Activated naive CD4-positive, alpha-beta T cell (primary cell): ENCODE measurements at places on chromosomes 6 and 20.

GRCh38 chr6:53724501-53724900 is 58.9 kb upstream of the KLHL31 start:
- no peak for DNase-seq

- no peak for DNase-seq
Measured at GRCh38 chr6:53189554-53189953, 40.9 kb upstream of the GCM1 start.

- DNase-seq, result no peak
Measured at GRCh38 chr20:13199279-13199678, 21.8 kb upstream of the ISM1 start.

DNA sequence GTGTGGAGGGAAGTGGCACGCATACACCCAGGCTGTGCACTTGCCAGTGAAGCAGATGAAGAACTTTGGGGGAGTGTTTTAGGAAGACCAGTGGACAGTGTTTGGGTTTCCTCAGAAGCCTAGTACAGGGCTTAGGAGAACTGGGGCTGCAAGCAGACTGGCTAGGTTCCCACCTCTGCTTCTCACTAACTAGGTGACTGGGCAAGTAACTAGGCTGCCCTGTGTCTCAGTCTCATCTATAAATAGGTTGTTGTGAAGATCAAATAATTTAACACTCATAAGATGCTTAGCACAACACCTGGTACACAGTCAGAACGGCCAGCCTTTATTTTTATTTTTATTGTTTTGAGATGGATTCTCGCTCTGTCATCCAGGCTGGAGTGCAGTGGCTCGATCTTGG is 312.1 kb downstream of the CDH26 start:
- no peak for DNase-seq

GRCh38 chr6:108116546-108117426 is 42.2 kb upstream of the OSTM1 start:
- DNase-seq, result no peak

DNA sequence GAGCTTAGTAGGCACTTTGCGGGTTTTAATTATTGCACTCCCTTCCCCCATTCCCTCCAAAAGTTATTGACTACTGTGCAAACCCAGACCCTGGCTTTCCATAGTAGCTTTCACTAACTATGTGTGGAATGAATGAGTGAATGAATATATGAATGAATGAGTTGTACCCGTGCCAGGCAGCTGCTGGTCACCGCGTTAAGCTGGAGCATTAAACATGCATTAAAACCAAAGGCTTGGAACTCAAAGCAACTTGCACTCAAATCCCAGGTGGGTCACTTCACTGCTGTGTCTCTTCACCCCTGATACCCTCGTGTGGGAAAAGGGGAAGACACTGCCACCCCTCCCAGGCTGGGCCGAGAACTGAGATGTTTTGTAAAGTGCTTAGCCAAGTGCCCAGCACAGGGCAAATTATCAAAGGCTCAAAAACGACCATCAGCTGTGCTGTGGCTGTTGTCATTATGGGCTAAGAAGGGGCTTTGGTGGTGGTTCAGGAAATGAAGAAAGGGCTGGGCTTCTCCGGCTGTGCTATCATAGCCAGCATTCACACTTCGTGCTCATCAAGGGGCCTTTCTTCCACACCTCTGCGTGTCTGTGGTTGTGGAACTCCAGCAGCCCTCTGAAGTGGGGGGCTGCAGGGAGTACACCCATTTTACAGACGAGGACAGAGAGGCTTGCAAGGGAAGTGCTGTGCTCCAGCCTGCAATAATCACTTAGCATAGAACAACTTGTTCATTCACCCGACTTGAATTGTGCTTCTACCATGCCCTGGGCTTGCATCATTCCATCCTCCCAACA is 60.2 kb upstream of the STX16 start:
- no peak for DNase-seq

DNA sequence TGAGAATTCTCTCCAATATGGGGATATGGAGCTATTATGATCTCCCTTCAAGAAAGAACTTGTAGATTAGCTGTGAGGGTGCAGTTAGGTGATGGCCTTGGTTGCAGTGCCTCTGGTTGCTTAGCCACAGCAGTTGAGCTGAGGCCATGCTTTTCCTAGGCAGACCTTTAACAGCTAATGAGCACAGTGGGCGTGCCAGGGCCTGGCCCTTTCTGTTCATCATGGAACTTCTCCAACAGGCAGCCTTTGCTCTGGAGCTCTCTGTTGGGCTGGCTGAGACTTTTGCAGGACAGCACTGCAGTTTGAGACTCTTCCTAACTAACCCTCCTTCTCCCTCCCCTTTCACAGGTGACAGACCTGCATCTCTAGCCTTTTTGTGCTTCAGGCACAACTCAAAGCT is 39.7 kb upstream of the TMEM170B start:
- DNase-seq, result no peak

GRCh38 chr6:16481697-16482399 is 243.5 kb downstream of the GMPR start:
- DNase-seq, result no peak

GRCh38 chr20:47454298-47455132 is 47.2 kb upstream of the NCOA3 start:
- no peak for DNase-seq

DNA sequence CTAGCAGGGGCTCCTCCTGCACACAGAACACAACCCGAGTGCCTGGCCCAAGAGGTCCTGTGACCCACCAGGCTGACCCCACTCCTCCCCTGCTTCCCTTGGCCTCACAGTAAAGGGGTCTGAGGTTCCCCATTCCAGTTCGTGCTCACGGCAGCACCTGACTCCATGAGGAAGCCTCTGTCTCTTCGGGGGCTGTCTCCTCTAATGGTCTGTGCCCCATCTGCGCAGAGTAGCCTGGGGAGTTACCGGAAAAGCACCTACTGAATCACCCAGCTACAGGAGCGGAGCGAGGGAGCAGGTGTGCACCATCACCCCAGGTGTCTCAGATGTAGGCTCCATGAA is 93.2 kb downstream of the ASXL1 start:
- DNase-seq, result no peak

DNA sequence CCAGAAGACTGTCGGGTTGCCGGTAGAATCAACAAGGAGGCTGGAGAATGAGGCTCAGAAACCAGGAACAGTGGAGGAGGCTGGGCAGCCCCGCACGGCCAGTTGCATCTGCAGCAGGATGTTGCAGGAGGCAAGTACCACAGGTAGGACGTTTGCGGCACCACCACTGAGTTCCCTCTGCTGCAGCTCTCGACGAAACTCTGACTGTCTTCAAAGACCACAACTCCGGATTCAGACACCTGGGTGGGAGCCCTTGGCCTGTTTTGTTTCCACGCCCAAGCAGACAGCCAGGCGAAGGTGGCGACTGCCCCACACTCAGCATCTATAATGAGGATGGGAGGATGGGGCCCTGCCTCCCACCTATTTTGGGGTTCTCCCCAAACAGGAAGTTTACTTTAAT is 218.2 kb downstream of the ZDHHC14 start:
- DNase-seq, result no peak

GRCh38 chr20:39112178-39112743 is 150.1 kb downstream of the DHX35 start:
- no peak for DNase-seq

DNA sequence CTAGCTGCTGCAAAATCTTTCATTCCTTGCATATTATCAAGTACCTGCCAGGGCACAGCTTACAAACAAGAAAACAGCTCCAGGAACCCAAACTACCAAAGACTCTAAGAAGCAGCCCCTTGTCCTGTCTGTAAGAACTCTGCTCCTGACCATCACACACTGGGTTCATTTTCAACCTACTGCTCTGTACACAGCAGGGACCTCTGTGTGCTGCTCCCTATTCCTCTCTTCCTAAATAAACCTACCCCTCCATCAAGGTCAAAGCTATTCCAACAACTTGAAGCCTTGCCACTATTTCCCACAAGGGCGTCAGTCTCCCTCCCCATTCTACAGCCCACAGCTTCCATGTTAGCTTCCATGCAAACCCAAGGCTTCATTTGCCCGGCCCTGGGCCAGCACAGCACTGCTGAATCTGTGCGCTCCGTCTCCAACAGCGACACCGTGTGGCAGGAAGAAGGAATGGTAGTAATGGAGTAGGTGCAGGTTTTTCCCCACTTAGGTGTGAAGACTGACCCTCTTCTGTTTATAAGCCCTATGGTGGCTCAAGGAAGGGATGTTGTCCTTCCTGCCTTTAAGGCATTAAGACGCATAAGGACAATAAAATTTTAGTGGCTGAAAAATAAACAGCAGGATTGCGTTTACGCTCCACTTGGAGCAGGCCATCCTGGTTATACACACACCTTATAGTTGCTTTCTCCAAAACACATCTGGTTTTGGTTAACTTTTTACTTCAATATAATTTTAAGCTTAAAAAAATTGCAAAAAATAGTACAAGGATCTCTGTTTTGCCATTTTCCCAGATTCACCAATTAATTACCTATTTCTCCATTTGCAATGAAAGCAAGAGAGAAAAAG is 115.2 kb upstream of the NXT1 start:
- DNase-seq, result no peak

DNA sequence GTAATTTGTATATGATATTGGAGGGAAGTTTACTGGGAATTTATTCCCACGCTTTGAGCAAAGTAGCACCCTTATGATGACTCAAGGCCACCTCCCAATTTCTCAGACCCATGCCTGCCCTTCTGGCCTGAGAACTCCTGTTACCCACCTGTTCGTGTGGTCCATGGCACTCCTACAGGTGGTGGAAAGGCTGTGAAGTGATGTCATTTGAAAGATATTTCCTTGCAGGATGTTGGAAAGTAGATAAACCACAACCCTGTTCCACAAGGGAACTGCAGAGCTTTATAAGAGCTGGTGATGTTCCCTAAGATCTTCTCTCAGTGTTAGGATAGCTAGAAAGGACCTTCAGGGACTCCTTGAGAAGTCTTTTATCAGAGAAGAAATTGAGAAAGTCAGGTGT is 70.5 kb downstream of the ADGRG6 start:
- no peak for DNase-seq

DNA sequence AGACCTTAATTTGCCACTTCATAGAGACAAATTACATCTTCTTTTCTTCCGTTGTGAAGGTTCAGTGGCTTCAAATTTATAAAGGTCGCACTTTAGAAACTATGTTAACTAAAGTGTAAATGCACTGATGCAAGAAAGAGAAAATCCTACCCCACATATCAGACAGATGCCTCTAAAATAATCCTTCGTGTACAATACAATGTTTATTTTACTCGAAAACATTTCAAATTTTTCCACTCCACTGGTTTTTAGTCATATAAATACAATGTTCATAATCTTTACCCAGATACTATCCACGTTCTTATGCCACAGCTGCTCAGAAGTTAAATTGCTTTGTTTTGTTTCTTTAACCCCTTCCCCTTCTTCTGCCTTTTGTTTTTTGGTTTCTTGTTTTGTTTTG is 140.3 kb upstream of the LAMP5 start:
- DNase-seq, result no peak

GRCh38 chr6:24079076-24079475 is 46.9 kb upstream of the NRSN1 start:
- no peak for DNase-seq

DNA sequence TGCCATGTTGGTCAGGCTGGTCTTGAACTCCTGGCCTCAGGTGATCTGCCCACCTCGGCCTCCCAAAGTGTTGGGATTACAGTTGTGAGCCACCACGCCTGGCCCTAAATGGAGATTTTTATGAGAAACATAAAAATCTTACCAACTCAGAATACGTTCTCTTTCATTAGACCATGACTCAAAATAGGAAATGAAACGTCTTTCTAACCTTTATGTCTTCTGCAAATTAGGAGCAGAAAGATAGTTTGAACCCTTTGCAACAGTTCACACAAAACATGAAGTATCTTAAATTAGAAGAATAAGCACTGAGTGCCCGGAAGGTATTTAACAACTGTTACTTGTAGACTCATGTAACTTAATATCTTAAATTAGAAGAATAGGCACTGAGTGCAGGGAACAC is 48.3 kb downstream of the AHI1 start:
- no peak for DNase-seq

- peak; percentile 43 for DNase-seq
Measured at GRCh38 chr20:62143957-62144825, 622 bp downstream of the SS18L1 start.

- DNase-seq, result no peak
Measured at GRCh38 chr6:2784930-2785329, 19.7 kb downstream of the WRNIP1 start.

DNA sequence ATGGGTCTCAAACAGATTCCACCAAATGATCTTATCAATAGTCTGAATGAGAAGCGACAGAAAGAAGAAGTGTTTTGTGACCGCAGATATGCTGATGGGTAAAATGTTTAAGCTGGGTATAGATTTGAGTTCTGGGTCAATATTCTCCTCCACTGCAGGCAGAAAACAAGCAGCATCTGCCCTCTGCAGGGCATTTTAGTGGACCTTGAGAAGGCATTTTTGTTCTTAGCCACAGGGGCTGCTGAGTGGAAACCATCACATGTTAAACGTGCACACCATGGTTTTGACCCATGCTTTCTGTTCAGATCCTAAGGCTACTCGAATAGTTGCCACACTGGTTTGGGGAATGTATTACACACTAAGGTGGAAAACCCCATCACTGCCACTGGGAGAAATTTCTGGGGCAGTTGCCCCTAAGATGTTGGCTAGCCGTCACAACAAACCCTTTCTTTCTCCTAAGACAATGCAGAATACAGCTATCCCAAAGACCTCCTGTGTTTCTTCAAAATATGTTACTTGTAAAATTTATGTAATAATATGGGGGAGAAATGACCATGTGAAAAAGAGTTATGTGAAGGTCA is 5.5 kb downstream of the POU3F2 start:
- DNase-seq, result no peak

- DNase-seq, result no peak
Measured at GRCh38 chr6:47490676-47491075, 13.1 kb downstream of the CD2AP start.

- DNase-seq, result no peak
Measured at GRCh38 chr6:161487694-161488093, 213.8 kb upstream of the AGPAT4 start.

DNA sequence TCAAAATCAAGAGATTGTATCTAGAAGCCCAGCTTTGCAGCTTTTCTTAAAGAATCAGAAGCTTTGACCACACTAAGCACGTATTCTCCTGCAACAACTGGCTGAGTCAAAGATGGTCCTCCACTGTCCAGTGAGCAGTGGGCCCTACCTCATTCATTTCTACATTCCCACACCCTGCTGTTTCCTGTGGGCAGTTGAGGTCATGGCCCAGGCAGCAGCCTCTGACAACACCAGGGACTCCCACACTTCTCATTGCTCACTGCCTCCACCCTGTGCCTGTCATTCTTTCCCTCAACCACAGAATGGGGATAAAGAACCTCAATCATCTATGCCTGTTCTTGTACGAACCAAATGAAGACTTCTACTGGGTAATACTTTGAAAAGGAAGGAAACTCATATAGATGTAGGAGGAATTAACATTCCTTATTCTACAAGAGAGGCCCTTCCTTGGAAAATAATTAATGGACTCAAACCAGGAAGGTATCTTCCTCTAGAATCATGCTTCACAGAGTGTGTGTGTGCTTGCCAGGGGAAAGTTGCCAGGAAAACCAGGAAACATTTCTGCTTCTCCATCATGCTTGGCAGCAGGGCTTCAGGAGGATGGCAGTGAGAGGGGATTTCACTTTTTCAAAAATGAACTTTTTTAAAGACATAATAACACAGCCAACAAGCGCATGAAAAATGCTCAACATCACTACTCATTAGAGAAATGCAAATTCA is 191.7 kb upstream of the RIN2 start:
- no peak for DNase-seq
